ENCODE measurements at places on chromosomes 6 and 20. TPM values are rescaled to one million over a fixed set of nuclear protein-coding genes. Genes with fewer than 3 reads are reported as not detected.

Gene BFSP1
- total RNA-seq: 1.2 TPM

DNA sequence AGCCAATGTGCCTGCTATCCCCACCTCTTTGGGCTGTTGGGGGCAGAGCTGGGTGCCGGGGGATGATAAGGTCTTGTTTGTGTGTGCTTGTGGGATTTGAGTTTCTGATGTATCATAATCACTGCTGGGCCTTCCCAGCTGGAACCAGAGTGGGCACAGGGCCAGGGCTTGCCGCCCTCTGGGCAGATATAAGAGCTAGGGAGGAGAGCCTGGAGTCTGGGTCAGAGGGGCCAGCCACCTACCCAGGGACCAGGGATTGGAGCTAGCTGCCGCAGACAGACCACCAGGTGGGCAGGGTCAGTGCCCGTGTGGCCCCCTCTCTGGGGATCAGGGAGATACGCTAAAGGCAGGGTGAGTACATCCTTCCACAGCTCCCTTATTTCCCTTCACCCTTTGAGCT, 3.1 kb upstream of the TLDC2 start:
- no peak for DNase-seq

DNA sequence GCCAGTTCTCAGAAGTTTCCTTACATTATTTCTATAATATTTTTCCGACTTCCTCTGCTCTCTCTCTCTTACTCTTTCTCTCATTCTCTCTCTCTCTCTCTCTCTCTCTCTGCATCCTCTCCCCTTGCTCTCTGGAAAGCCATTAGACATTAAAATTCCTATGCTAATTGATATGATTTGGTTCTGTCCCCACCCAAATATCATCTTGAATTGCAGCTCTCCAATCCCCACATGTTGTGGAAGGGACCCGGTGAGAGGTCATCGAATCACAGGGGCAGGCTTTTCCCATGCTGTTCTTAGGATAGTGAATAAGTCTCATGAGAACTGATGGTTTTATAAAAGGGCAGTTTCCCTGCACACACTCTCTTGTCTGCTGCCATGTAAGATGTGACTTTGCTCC, 74.1 kb downstream of the ADAT2 start:
- no peak for DNase-seq

DNA sequence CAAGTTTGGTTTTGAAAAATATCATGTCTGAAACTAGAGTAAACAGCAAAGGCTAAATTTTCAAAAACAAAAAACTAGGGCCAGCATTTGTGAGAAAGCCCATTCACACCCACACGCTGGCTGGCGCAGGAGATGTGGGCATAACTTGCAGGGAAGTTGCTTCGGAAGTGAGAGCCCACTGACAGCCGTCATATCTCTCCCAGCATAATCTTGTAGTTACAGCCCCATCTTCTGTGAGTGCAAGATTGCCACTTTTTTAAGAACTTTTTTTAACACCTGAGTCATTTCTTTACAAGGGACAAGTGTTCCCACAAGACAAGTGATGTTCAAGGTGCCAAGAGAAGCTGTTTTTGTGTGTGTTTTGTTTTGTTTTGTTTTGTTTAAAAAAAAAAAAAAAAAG, 212.5 kb upstream of the CNR1 start:
- DNase-seq: no peak

- DNase-seq: peak; percentile 80
Observed at GRCh38 chr20:50680105-50680960, 11.0 kb downstream of the RIPOR3 start.

Gene ARMC2
- total RNA-seq: 5.8 TPM

All from mucosa of gallbladder (tissue), 1 donor.